Daoy (cell line): ENCODE measurements at places on chromosomes 11 and 22. TPM values are rescaled to one million over a fixed set of nuclear protein-coding genes. Genes with fewer than 3 reads are reported as not detected.

DNA sequence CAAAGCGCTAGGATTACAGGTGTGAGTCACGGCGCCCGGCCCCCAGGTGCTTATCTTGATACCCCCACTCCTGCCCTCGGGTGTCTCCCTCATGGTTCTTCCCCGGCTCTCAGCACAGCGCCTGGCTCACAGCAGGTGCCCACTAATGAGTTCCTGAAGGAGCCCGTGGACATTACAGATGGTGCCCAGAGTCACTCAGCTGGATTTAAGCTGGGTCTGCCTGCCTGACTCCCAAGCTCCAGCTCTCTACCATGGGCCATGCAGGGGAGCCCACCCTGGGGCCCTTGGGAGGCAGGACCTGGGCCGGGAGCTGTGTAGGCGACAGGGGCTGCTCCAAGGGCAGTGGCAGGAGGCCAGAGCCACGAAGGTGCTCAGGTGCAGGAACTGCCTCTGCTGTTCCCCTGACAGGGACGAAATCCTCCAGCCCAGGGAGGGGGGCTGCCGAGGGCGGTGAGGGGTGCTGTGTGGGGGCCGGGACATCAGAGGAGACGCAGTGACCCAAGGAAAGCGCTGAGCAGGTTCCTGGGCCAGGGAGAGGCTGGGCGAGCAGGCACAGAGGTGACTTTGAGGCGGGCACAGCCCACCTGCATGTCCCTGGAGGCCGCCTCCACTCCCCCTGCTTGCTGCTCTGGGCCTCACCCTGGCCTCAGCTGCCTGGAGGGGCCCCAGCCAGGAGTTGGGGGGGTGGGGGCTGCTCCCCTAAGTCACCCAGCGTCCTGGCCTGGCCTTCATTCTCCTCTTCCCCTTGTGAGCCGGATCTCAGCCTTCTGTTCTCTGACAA, 14.6 kb upstream of the FLRT1 start:
- no peak for DNase-seq

OR8G5 gene
- total RNA-seq: not detected in 2 replicates

CRYBB2 gene
- total RNA-seq: not detected in 2 replicates

- DNase-seq: no peak
Measured at GRCh38 chr11:73693899-73694525, 47.6 kb downstream of the PLEKHB1 start.

DNA sequence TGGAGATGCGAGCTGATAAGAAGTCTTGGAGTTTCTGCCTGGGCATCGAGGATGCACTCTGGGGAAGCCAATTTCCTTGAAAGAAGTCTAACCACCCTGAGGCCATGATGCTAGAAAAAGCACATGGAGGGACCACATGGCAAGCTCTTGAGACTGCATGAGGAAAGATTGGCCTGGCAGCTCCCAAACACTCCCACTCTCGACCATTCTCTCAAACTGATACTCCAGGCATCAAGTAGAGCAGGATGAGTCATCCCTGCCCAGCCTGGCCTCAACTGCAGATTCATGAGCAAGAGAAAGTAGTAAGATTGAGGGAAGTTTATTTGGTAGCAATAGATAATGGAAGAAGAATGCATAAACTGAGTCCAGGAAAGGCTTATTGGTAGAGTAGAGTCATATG, 194.3 kb downstream of the KIF18A start:
- DNase-seq: peak; percentile 62

GRCh38 chr22:34225278-34225677, 305.0 kb upstream of the LARGE1 start:
- DNase-seq: no peak

LIF gene
- 33.3 and 35.2 TPM in 2 replicates for total RNA-seq

MPPED2 gene
- total RNA-seq: 0.74 TPM in 1 of 2 replicates, not detected in the other

CASP4 gene
- 132 and 157 TPM in 2 replicates for total RNA-seq

CD3D gene
- 0.51 TPM in 1 of 2 replicates, not detected in the other for total RNA-seq

GRCh38 chr11:18081551-18081950, 24.3 kb downstream of the SAAL1 start:
- DNase-seq: no peak
